NCI-H510A (cell line): ENCODE measurements at places on chromosomes 2 and 18.

DNA sequence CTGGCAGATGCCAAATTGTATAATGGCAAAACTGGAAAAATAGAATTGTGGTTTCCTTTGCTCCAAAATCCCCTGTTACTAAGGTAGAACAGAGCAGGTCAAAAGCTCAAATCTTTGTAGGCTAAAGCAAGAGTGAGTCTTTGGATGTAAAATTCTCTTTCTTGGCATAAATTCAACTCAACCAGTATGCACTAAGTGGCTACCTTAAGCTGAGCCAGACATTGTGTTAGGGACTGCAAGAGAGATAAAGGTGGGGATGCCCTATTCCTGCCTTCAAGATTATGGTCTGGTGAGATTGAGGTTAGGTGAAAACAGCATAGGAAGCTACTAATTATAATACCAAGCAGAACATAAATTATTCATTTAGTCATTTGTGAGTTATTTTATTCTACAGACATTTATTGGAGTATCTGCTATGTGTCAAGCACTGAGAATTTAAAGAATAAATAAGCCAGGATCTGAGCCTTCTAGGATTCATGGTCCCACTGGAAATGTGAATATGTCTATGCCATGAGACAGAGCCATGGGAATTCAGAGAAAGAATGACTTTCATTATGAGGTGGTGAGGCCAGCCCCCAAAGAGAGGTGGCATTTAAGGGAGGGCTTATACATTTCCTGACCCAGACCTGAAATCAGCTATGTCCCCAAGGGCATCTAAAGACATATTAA is 198.0 kb upstream of the NCKAP5 start:
- DNase-seq, result no peak

- DNase-seq, result no peak
Measured at GRCh38 chr2:64779117-64779690, 125.5 kb upstream of the SERTAD2 start.

GRCh38 chr18:57930476-57930875 is 113.5 kb upstream of the NEDD4L start:
- DNase-seq, result peak; percentile 21

DNA sequence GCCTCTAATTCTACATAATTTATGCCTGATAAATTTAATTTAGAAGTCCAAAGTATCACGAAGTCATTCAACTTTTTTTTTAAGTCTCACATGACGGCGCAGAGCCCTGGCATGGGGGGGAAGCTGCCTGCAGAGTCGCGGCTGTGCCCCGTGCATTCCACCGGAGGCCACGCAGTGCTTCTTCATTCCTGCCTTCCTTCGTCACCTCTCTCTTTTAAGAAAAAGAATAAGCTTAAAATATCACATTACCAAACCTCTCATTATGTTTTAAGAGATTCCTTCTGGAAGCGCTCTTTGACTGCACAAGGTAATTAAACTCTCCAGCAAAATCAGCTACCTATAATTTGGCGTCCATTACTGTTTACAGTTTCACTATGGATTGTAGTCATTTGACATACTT is 20.3 kb upstream of the KIDINS220 start:
- no peak for DNase-seq

DNA sequence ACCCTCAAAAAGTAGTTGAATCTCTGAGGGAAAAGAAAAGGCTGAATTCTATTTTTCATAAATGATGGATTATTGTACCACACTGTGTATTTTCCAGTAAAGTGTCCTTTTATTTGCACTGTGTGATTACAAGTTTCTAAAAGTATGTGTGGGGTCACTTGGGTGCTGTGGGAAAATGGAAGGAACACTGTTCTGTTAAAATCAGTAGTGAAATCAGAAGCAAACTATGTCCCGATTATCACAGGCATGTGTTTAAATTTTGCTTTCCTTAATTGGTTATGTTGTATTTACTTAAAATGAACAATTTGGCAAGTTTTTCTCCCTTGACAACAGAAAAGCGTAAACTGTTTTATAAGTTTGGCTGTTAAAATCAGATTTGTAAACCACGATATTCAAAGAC is 353.1 kb downstream of the ARHGAP15 start:
- DNase-seq, result no peak

- no peak for DNase-seq
Measured at GRCh38 chr2:3516831-3517230, 2.5 kb downstream of the ADI1 start.

DNA sequence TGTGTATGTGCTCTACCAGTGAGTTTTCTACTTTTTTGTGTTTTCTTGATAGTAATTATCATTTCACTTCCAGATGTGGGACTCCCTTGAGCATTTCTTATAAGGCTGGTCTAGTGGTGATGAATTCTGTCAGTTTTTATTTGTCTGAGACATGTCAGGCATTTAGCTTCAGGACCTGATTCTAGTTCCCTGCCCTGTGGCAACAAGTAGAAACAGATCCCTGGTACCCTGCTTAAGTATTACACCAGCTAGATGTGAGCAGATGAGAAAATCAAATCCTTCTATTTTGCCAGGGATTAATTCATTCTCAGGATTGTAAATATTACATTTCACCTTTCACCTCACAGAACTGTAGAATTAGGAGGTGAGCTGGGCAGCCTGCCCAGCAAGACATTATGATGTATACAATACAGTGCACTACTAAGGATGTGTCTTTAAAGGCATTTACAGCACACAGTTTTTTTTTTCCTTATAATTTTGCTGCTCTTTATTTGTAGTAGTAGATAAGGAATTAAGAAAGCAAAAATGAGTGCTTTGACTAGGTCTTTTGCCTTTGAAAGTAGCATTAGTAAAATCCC is 35.1 kb downstream of the GALM start:
- DNase-seq, result no peak

GRCh38 chr2:134039912-134040581 is 213.8 kb upstream of the MGAT5 start:
- DNase-seq, result no peak

GRCh38 chr2:10305715-10306114 is 3.0 kb downstream of the HPCAL1 start:
- DNase-seq, result no peak

GRCh38 chr2:71464389-71464788 is 11.0 kb downstream of the DYSF start:
- DNase-seq, result no peak

GRCh38 chr18:64799376-64799775 is 650.5 kb upstream of the LINC00305 start:
- DNase-seq, result no peak

- DNase-seq, result no peak
Measured at GRCh38 chr2:241137276-241138190, 11.7 kb downstream of the PASK start.

- DNase-seq, result no peak
Measured at GRCh38 chr18:8450898-8451665, 158.2 kb upstream of the RAB12 start.

DNA sequence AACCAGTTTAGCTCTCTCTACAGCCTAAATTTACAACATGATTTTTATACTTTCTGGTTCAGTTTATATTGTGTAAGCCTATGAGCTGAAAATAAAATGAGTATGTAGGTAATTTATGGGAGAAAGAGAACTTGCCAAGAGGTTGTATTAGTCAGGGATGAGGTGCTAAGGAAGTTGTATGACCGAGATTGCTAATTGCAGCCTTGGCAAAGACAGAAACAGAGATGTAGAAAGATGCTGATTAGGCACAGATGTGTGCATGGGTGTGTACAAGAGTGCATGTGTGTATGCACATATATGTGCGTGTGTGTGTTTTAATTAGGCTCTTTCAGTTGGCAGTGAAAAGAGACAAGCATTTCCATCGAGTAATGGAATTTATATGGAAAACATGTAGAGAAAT is 213.9 kb downstream of the FBXO15 start:
- no peak for DNase-seq

DNA sequence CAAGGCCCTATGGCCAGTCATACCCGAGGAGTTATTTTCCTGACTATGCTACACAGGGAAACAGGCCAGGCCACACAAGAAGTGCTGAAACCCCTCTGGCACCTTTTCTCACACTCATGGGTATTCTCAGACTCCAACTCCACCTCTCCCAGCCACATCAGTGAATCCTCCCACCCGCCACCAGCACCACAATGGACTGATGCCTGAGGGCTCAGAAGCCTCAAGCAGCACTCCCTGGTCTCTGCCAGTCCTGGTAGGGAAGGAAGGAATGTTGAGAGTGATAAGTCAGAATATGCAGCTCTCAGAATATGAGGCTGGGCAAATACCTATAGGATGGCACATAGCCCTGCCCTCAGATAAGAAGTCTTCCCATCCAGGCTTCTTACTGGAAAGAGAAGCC is 391.1 kb downstream of the ALK start:
- no peak for DNase-seq

- DNase-seq, result no peak
Measured at GRCh38 chr18:45284174-45284573, 331.1 kb upstream of the SLC14A2 start.

- no peak for DNase-seq
Measured at GRCh38 chr2:204982303-204982702, 437.0 kb downstream of the PARD3B start.
